SW480 (cell line): ENCODE measurements at places on chromosomes 3 and 15.

DNA sequence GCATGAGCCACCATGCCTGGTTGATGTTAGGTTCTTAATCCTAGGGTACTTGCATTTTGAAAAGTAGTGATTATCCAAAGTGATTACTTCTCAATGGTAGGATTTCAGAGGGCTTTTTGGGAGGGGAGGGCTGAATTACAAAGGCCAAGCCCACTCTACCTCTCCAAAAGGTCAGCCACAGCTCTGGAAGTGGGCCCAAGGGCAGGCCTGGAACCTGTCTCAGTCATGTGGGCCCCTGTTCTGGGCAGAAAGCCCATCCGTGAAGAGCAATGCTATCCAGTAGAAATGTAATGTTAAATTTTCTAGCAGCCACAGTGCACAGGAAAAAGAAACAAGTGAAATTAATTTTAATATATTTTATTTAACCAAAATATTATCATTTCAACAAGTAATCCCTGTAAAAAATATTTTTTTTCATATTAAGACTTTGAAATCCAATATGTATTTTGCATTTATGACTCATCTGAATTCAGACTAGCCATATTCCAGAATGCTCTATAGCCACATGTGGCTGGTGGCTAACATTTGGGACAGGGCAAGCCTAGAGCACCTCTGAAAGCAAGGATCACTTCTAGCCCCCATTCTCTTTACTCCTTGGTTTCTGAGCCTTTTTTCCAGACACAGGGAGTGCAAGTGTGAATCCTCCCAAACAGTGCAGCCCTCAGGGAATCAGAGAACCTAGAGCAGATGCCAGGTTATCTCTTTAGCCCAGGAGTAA is 16.8 kb downstream of the RFT1 start:
- no peak for DNase-seq

- peak; percentile 71 for DNase-seq
Observed at GRCh38 chr3:33980252-33980651, 181.8 kb downstream of the PDCD6IP start.

DNA sequence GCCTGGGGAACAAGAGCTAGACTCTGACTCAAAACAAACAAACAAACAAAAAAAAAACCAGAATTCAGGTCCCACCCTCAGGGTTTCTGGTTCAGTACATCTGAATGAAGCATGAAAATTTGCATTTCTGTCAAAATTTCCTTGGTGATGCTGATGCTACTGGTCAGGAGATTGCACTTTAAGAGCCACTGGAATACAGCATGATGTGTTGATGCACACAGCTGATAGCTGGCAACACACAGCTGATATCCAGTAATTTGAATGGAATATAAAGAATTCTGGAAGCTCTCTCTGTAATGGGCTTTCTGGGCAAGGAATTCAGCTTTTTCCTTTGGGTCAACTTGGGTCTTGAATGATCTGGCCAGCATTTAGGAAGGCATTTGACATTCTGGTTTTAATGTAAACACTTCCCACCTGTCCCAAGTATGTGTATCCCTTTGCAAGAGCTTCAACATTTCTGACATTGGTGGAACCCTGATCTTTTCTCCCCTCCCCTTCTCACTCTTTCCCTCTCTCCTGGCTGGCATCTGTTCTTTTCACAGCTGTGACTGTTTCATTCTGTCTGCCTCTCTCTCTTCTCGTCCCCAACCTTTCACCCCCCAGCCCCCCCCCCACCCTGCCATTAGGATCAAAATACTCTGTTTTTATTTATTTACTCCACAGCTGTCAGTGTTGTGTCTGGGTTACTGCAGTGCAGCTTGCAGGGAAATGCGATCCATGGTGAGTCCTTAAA is 189.5 kb downstream of the TPRG1 start:
- no peak for DNase-seq

DNA sequence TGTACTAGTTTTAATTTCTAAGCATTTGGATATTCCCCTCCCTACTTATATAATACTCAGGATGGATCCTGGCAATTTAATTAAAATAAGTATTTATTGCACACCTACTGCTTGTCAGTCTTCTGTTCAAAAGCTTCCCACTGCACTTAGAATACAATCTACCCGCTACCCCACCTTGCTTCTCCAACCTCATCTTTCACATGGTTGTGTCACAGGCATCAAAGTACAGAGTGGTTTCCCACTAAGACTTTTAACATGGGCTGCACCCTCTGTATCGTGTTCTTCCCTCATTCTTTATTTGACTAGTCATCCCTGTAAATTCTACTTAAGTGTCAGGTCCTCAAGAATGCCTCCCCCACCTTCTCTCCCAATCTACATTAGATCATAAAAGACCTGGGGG is 35.0 kb downstream of the RIOX2 start:
- DNase-seq: no peak

GRCh38 chr3:180420016-180420415 is 181.9 kb upstream of the TTC14 start:
- no peak for DNase-seq

DNA sequence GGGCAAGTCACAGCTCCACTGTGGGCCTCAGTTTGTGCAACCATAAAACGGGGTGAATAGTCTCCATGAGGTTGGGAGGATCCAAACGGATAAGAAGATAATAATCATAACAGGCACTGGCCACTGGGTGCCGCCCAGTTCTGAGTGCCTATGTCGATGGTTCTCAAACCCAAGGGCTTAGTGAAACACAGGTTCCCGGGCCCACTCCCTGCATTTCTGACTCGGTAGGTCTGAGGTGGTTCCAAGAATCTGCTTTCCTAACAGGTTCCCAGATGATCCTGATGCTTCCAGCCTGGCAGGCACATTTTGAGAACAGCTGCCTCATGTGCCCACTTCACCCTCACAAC is 21.2 kb downstream of the ALS2CL start:
- DNase-seq: no peak

DNA sequence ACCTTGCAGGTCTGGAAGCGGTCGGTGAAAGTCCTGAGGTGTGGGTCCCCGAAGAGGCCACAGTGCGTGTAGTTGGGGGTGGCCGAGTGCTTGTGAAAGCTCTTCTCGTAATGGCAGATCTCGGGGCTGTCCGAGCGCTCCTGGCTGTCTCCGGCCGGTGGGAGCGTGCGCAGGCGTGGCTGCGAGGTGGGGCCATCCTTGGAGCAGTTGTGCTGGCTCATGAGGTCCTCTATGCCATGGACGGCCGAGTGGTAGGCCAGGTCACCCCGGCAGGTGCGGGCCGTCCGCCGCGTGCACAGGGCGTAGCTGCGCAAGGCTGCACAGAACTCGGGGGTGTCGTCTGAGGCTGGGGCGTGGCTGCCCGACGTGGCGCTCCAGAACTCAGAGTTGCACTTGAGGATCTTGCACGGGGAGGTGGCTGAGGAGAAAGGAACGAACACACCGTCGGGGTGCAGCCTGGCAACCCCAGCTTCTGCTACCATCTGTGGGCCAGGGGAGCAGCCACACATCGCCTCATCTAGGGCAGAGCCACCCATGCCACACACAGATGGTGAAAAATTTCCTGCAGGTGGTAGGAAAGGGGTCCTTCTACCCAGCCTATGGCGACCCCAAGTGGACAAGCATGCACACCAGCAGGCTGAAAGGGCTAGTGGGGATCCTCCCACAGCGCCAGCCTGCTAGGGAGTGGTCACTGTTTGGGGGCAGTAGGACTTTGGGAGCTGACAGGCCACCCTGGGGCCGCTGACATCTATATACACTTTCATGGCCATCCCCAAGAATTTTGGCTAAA is 36.7 kb downstream of the RGMA start:
- no peak for DNase-seq

GRCh38 chr3:52518723-52519444 is 14.8 kb downstream of the NT5DC2 start:
- DNase-seq: peak; percentile 69

DNA sequence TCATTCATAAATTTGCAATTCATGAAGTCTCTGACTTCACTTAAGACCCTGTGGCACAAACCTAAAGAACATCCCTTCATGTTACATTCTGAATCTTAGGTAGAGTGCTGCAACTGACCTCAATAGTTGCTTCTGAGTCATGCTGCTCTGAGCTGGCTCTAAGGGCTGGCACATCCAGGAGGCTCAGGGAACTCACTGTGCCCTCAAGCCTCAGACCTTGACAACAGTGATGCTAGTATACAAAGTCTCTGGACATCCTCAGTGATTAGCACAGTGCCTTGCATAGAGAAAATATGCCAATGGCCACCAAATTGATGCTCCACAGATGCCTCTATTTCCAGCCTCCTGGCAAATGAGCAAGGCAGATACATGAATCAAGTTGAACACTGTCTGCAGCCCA is 740.9 kb upstream of the LMCD1 start:
- no peak for DNase-seq

- DNase-seq: no peak
Observed at GRCh38 chr3:79810581-79810980, 42.8 kb upstream of the ROBO1 start.

DNA sequence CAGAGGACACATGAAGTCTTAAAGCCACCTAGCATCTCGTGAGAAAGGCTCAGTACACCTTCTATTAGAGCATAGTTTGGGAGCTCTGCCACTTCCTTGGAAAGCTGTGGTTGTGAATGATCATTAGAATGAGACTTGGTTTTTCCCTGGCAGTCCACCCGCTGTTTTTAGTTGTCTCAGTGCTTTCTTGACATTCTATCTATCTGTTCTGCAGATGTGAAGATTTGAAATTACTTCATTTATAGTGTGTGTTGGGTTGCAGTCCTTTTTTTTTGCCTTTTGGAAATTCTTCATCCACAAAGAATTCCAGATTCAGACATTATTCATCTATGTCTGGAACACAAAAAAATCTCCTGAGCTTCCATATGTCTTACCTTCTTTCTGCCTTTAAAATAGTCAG is 23.7 kb downstream of the PPP2R3A start:
- DNase-seq: no peak

GRCh38 chr15:26781816-26782215 is 8.9 kb upstream of the GABRB3 start:
- DNase-seq: no peak

DNA sequence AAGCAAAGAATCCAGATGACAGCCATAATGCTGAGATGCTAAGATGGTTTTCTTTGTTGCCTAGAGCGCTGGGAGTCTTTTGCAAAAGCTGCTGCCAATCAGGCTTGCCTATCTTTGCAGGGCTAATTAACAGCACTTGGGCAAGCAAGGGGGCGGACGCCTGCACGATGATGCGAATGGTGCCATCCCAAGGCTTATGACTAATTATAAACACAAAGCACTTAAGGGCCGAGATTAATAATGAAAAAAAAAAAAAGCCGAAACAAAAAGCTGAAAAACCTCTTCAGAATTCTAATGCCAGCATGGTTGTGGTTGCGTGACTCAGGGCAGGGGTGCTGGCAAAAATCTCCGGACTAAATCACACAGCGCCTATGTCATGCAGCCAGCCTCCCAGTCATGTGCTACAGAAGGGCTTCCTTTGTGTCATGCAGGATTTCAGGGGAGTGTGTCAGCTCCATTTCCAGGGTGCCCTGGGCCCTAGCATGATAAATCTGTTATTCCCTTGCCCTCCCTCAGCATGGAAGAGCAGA is 185.0 kb upstream of the ANKRD28 start:
- DNase-seq: peak; percentile 78

- DNase-seq: no peak
Observed at GRCh38 chr3:169629895-169630294, 33.6 kb downstream of the MECOM start.

DNA sequence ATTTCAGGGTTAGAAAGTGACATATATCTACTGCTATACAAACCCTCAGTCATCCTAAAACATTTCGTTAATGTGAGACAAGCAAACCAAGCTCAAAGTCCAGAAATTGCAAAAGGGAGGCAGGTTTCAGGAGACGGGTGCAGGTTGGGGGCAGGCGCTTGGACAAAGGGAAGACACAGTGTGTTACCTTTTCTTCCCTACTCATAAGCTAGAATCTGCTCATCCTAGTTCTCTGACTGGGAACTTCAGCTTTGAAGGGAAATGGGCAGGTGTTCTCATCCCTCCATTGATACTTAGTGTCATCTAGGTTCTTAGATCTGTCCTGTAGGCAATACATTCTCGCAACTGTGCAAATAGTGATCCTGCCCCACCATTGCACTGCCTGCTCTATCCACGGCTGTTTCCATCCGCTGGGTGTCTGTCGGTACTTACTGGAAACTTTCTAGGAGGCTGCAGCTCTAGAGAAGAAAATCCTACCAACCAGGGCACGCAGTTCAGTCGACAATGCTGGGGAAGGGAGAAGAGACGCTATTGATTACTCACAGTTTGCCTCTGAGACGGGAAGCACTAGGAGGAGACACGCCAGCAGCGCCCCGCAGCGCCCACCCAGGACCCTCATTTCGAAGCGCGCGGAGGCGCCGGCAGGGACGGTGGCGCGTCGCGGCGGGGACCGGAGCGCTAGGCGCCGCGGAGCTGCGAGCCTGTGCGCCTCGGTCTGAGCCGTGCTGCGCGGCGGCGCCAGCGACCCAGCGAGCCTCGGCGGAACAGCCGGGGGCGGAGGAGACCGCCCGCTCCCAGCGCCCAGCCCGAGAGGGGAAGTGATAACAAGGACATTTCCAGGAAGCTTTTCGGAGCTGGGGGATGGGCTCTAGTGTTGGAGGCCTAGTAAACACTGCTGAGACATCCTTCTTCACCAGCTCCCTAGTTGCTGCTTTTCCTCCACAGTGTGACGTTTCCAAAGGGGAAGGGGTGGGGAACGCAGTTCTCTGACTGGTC is at the start of gene PROS1:
Gene PROS1, minus strand, starts transcription at position 766 of the 996 bp plus-strand sequence. Its CDS starts 147 bp downstream, at position 619.
- peak; percentile 75 for DNase-seq

DNA sequence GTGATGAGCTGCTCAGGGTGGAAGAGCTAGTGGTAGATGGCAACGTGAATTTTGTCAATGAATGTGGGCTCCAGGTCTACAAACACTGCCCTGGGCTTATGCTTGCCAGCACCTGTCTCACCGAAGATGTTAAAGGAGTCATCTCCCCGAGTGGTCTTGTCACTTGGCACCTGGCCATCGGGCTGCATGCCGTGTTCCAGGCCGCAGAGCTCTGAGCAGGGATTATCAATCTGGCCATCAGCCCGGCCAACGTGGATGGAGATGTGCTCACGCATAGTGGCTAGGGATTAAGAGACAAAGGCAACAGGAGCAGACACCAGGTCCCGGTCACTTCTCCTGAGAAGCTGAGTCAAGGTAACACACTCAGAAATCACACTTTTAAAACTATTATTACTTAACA is 54.8 kb upstream of the ACTC1 start:
- DNase-seq: no peak

DNA sequence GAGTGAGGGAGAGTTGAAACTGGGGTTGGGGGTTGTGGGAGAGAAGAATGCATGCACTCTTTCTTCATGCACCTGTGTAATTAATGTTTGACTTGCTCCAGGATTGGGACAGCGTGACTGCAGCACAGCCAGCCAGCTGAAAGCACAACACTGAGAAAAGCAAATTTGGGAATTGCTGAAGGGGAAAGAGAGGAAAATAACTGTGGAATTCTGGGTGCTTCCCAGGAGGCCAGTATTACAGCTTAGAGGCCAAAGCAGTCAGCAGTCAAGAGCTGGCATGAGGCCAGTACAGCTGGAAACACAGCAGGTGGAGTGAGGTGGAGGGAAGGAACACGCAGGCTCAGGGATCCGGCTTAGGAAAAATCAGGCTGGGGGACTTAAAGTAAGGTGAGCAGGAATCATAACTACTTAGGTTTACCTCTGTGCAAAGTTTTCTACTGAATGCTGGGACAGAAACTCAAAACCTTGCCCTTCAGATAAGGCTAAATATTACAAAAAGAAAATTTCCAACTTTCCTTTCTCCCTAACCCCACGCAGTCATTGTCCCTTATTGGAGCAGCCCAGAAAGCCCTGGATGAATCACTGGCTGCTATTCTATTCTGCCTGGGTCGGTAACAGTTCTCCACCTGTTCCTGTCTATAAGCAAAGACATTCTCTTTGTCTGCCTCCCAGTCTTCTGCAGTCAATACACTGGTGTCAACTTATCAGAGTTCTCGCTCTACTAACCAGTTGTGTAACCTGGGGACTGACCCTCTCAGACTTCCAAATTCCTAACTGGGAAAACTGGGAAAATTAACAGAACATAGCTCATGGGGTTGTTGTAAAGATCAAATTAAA is 167.2 kb downstream of the MAGI1 start:
- DNase-seq: no peak

- DNase-seq: no peak
Observed at GRCh38 chr3:9061634-9062033, 98.4 kb upstream of the RAD18 start.
